ENCODE measurements at places on chromosomes 1 and 21. TPM values are rescaled to one million over a fixed set of nuclear protein-coding genes. Genes with fewer than 3 reads are reported as not detected.

LDLRAD2 gene
- polyA plus RNA-seq: 0.05 TPM

RNU1-2 gene
- under 0.01 TPM for polyA plus RNA-seq

TBX15 gene
- polyA plus RNA-seq: not detected

RASAL2 gene
- 17.8 TPM for polyA plus RNA-seq

UMODL1 gene
- polyA plus RNA-seq: 0.01 TPM

ELOVL1 gene
- 165 TPM for polyA plus RNA-seq

FAM110D gene
- polyA plus RNA-seq: not detected

IL20 gene
- polyA plus RNA-seq: not detected

BGLAP gene
- 0.12 TPM for polyA plus RNA-seq

PIGR gene
- not detected for polyA plus RNA-seq

KRTAP10-11 gene
- not detected for polyA plus RNA-seq

MMEL1 gene
- 0.10 TPM for polyA plus RNA-seq

SLC45A1 gene
- polyA plus RNA-seq: 2.4 TPM

KIF26B gene
- 3.4 TPM for polyA plus RNA-seq

CSF1 gene
- polyA plus RNA-seq: 84.1 TPM

AMY2A gene
- not detected for polyA plus RNA-seq

NR0B2 gene
- not detected for polyA plus RNA-seq

PTCH2 gene
- 0.36 TPM for polyA plus RNA-seq

PROX1 gene
- polyA plus RNA-seq: 0.07 TPM

NBPF3 gene
- polyA plus RNA-seq: 24.3 TPM

NIBAN1 gene
- 35.0 TPM for polyA plus RNA-seq

NLRP3 gene
- 0.06 TPM for polyA plus RNA-seq

CLDN8 gene
- not detected for polyA plus RNA-seq

B3GALT6 gene
- polyA plus RNA-seq: 15.7 TPM

IL10RB gene
- polyA plus RNA-seq: 46.4 TPM

SPRR2F gene
- polyA plus RNA-seq: not detected

THEM5 gene
- polyA plus RNA-seq: not detected

VASH2 gene
- 4.2 TPM for polyA plus RNA-seq

CFHR2 gene
- polyA plus RNA-seq: not detected

CORT gene
- polyA plus RNA-seq: not detected

AADACL4 gene
- not detected for polyA plus RNA-seq

PSMD4 gene
- polyA plus RNA-seq: 258 TPM
